T follicular helper cell (primary cell): ENCODE measurements at places on chromosomes 1 and 21.

- DNase-seq = no peak
Measured at GRCh38 chr1:118101515-118101844, 83.5 kb downstream of the SPAG17 start.

DNA sequence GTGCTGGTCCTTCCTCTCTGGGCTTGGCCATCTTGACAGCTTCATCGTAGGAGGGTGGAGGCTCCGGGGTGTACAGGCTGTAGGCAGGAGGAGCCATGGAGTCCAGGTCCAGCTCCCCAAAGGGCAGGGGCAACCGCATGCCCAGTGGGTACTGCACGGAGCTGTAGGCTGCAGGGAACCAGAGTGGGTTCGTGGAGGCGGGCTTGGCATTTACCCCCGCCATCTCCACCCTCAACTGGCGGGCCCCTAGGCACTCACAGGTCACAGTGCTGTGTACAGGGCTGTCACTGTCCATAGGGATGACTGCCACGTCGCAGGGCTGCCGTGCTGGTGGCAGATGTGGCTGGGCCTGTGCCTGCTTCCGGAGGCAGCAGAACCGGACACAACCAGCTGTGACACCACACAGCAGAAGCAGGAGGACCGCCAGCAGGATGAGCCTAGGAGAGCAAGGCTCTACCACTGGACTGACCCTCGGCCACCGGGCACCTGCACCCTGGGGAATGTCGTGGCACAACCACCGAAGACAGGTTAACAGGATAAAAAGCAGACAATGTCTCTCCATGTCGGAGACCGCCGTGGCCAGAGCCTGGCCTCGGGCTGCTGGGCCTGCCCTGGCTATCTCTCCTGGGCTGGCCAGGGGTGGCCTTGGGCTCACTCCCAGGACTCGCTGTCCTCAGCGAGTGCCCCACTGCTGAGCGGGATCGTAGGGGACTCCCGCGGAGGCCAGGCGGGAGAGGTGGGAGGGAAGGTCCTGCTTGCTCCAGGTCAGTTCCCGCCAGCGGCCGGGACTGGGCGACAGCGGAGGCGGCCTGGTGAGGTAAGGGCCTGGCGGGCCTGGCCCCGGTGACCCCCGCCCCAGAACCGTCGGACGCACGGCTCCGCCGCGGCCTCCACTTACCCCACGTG is 831 bp downstream of the TMEM52 start:
- DNase-seq = no peak

DNA sequence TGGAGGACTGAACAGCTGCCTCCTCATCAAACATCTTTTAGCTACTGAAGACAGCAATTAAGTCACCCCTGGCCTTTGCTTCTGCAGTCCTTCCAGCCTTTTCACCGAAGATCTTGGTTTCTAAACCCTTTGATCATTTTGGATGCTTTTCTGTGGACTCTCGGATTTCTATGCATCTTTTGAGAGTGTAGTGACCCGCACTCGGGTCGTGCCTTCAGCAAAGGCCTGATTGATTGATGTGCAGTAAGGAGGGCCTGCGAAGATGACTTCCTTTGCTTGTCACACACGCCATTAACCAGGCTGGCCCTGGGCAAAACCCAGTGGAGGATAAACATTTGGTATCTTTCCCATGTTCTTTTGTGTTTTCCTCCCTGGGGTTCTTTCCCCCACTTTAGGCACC is 157.5 kb upstream of the CD34 start:
- no peak for DNase-seq

GRCh38 chr21:29154270-29154669 is 23.8 kb downstream of the MAP3K7CL start:
- no peak for DNase-seq

DNA sequence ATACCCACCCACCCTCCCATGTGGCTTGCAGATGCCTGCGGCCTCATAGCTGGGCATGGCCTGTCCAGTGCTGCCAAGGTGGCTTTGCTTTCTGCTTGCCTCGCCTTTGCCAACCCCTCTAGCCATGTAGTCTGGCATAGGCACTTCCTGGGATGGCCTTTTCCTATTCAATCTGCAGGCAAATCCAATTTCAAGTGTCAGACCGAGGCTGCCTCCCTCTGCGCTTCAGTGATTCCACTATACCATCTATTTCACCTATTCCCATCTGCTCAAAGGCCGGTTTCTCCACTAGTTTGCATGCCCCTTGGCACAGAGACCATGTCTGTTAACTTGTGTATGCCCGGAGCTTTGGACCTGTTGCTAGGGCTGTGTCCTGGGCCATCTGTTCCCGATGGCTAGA is 3.8 kb upstream of the ZBTB21 start:
- no peak for DNase-seq

DNA sequence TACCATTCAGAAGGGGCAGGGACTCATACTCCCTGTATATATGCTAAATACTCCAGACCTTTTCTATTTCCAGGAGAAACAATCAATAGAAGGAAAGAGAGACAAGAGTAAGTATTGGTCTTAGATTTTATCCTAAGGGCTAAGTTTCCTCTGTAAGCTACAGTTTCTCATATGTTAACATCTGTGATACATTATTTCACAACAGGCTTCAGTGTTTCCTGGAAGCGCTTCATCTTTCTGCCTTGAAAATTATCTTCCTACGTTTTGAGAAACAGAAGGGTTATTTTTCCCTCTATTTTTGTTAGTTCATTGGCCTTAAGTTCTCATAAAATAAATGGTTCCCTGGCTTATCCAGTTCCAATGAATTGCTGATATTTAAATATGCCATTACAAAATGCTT is 15.6 kb downstream of the FMO1 start:
- DNase-seq = no peak

GRCh38 chr1:3586986-3587759 is 24.1 kb downstream of the MEGF6 start:
- DNase-seq = no peak

DNA sequence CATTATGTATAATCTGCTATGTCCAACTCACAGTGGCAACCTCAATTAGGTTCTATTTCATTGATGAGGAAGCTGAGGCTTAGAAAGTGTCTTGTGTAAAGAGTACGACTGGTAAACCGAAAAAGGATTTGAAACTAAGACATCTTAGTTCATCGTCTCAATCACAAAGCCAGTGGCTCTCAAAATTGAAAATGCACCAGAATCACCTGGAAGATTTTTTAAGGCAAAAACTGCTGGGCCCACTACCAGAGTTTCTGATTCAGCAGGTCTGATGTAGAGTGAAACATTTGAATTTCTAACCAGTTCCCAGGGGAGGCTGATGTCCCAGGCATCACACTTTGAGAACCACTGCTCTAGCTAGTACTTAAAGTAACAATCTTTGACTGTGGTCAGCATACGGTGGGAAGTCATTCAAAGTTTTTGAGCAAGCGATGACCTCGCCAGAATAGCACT is 5.2 kb upstream of the LRRC53 start:
- no peak for DNase-seq

- DNase-seq = no peak
Measured at GRCh38 chr1:151516031-151516511, 4.9 kb downstream of the CGN start.

DNA sequence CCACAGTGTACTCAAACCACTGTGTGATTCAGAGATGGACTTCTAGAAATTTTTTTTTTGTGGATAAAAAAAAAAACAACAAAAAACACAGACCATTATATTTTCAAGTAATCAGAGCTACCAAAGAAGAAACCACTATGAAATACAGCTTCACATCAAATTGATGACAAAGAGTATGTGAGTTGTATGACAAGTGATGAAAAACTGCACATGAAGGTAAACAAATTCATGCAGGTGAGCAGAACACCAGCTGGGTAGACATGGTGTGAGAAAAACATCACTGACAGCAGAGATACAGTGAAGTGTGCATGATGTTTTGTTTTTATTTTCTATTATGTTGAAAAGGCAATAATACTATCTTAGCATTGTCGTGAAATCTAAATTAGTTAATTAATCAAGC is 8.0 kb upstream of the PTPRC start:
- no peak for DNase-seq

DNA sequence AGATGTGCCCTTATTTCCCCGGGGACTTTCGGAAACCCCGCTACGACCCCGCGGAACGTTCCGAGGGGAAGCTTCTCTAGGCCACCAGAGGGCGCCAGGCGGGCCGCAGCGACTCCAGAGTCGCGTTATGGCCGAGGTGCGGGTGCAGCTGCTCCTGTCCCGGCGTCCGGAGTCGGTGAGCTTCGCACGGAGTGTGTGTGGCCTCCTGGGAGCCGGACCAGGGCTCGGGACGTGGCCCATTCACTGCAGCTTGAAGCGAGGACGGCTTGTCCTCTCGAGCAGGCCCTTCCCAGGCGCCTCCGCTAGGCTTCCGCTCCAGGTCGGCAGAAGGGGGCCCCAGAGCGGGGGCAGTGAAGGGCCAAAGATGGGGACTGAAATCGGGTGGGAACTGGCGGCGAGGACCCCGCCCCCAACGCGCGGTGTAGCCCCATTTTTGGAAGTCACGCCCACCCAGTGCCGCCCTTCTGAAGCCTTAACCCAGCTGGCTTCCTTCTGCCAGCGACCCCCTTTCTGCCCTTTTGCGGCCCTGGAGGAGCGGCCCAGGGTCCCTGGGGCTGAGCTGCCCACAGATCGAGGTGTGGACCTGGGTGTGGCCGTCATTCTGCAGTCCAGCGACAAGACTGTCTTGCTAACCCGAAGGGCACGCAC is at the start of gene NUDT17:
Gene NUDT17 (plus strand): TSS at position 117 of the 648 bp plus-strand sequence. CDS start 11 bp downstream, at position 128.
- peak; percentile 62 for DNase-seq

DNA sequence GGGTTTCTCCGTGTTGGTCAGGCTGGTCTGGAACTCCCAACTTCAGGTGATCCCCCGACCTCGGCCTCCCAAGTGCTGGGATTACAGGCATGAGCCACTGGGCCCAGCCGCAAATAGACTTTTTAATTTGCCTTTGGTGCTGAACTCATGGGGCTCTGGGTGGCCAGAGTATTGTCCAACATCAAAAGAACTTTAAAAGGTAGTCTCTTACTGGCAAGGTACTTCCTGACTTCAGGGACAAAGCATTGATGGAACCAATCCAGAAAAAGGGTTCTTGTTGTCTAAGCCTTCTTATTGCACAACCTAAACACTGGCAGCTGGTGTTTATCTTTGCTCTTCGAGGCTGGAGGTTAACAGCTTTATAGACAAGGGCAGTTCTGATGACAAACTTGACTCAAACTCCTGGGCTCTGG is 3.8 kb upstream of the KTI12 start:
- no peak for DNase-seq

DNA sequence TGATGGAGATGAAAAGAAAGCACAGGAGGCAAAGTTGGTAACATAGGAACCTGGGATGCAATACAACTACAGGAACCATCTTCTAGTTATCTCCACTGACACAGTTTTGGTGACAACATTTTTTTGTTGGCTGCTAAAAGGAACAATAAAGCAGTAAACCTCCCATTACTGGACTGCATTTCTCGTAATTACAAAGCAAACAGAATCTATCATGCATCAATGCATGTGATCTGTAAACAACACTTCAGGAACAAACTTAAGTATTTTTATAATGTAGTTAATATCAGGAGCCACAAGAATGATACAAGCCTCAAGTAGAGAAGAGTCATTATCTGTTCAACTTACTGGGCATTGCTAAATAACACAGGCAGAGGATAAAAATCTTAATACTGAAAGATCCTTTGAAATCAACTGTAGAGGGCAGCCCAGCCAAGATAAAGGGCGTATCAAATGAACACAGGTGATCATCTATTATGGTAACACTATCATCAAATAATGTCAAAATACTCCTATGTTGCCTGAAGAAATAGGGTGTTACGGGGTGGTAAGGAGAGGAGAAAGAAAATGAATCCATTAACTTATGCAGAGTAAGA is 193.3 kb downstream of the EIF4G3 start:
- no peak for DNase-seq

GRCh38 chr1:200967693-200968468 is 55.6 kb downstream of the KIF21B start:
- DNase-seq = no peak

GRCh38 chr1:225845571-225846259 is 35.8 kb downstream of the EPHX1 start:
- peak; percentile 33 for DNase-seq

GRCh38 chr1:10515976-10516750 is 41.4 kb downstream of the PEX14 start:
- no peak for DNase-seq

DNA sequence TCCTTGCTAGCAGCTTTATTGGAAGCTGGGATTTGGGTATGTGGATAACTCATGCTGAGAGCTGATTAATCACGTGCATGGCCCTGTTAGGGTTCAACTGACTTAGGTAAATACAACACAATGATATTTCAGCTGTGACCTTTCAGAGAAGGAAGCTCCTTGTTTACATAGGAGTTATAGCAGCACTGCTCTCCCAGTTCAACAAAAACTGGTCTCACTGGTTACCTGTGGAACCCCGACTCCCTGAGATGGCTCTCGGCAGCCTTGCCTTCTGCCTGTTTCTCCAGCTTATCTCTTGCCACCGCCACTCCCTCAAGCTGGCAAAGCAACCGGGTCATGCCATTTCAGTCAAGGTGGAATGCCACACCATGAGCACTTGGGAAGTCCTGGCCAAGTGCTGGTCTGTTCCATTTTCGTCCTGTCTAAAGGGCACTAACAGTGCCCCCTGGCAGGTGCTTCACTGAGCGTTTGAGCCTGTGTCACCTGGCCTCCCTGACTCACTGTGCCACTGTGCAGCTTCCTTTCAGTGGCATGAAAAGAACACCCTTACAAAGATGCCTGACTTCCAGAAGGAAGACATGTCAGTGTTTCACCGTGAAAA is 31.6 kb downstream of the DOP1B start:
- DNase-seq = no peak

- DNase-seq = no peak
Measured at GRCh38 chr1:98164509-98164908, 243.7 kb upstream of the DPYD start.

- no peak for DNase-seq
Measured at GRCh38 chr21:45618287-45618686, 25.2 kb upstream of the PCBP3 start.

GRCh38 chr1:93629101-93630059 is 52.3 kb downstream of the BCAR3 start:
- DNase-seq = peak; percentile 12

DNA sequence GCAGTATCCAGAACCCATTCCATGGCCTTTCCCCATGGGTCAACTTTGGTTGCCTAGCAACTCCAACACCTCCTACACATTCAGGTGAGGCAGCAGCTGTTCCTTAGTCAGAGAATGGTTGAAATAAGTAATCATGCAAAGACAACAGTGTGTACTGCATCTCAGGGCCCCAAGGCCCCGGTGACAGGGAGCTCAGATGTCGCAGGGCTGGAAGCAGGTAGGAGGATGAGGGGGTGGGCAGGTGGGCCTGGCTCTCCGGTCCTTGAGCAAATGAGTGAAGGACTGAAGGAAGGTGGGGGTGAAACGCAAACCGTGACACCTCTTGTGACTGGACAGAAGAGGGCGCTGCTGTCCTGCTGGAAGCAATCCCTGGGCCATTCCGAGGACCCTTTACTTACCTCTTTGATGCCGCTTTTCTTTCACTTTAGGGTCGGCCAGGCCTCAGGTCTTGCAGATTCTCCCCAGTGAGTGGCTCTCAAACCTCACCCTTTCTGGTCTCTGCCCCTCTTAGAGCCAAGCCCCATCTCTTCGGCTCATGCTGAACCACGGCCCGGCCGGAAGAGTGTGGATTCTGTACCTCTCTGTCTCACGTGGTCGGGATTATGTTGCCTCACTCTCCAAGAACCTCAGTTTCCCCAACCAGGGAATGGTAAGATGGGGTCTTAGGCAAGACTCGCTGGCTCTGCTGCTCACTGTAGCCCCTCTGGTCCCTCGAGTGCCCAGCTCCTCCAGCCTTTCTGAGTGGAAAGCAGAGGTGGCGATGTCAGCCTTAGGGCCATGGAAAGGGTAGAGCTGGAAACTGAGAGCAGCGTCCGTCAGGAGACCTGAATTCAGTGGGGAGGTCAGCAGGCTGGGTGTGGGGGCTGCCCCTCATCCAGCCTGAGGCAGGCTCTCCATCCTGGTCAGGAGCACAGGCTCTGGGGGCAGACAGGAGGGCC is 5.6 kb upstream of the KCNA10 start:
- peak; percentile 22 for DNase-seq
